Inflammatory macrophage (primary cell): ENCODE measurements at places on chromosomes 7 and 10.

DNA sequence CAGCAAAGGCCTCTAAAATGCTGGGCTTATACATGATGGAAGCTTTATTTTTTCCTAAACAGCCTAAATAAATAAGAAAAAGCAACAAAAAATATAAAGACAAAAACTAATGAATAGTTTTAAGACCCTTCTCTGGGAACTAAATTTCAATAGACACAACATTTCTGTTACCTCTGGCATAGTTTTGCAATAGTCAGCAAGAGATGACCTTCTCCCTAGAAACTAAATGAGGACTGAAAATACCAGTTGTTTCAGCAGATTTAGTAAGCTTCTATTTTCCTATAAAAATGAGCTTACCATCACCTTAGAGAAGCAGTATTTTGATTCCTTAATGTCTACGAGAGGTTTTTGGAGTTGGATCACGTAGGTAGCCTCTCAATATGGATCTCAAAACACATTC lies 471.4 kb upstream of the NRP1 start:
- no peak for DNase-seq

DNA sequence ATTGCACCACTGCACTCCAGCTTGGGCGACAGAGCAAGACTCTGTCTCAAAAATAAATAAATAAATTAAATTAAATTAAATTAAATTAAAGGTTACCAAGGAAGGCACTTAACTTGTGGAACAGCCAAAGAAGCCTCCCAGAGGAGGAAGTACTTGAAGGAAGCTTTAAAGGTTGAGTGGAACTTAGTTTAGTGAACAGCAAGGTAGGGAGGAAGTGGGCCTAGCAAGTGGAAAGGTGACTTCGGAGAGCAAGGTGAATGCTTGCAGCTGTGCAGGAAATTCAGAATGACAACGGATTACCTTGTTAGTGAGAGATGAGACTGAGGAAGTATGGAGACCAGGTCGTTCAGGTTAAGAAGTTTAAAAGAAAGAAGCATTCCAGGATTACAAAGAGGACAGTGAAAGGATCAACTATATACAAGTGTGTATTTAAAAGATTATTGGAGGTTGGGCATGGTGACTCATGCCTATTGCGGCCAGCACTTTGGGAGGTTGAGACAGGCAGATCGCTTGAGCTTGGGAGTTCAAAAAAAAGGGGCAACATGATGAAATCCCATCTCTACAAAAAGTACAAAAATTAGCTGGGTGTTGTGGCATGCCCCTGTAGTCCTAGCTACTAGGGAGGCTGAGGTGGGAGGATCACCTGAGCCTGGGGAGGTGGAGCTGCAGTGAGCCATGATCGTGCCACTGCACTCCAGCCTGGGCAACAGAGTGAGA lies 12.8 kb upstream of the RPEL1 start:
- no peak for DNase-seq

DNA sequence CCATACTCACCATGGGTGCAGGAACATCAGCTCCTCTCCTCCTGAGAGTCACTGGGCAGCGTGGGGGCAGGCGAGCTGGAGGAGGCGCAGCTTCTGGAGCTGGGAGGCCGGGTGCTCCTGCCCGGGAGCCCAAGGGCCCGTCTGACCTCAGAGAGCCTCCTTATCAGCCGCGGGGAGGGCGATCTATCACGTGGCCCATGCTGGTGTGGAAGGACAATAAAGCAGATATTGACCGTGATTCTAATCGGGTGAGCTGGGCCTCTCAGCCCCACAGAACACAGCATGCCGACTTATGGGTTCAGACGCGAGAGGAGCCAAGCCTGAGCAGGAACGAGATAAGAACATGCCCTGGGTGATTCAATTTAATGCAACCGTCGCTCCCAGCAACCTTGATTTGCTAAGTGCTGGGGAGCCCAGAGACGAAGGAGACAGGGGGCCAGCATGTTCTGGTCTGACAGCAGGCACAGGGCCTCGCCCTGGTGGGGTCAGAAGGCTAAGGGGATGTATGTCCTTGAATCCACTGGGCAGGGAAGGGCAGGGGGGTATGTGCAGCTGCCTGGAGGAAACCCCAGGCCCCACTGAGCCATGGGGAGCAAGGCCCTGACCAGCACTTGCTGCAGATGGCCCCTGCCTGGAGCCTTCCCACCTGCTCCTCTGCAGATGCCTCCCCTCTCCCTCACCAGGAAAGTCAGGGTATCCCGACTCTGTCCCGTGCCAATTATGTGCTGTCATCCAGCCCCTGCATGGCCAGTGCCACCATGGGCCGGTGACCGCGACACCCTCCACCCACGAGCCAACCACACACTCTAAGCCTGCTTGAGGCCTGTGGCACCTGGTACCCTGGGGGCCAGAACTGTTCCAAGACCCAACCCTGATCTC lies 95.3 kb upstream of the RET start:
- DNase-seq: no peak

- DNase-seq: peak; percentile 15
Measured at GRCh38 chr7:44846816-44847508, 925 bp downstream of the H2AZ2 start.

- no peak for DNase-seq
Measured at GRCh38 chr7:96740130-96740529, 30.5 kb upstream of the SEM1 start.

GRCh38 chr7:106598663-106599342 lies 62.2 kb downstream of the CCDC71L start:
- DNase-seq: peak; percentile 94

- DNase-seq: peak; percentile 10
Measured at GRCh38 chr10:99370993-99371392, 41.8 kb downstream of the CNNM1 start.

GRCh38 chr7:86747698-86748097 lies 104.0 kb downstream of the GRM3 start:
- no peak for DNase-seq

DNA sequence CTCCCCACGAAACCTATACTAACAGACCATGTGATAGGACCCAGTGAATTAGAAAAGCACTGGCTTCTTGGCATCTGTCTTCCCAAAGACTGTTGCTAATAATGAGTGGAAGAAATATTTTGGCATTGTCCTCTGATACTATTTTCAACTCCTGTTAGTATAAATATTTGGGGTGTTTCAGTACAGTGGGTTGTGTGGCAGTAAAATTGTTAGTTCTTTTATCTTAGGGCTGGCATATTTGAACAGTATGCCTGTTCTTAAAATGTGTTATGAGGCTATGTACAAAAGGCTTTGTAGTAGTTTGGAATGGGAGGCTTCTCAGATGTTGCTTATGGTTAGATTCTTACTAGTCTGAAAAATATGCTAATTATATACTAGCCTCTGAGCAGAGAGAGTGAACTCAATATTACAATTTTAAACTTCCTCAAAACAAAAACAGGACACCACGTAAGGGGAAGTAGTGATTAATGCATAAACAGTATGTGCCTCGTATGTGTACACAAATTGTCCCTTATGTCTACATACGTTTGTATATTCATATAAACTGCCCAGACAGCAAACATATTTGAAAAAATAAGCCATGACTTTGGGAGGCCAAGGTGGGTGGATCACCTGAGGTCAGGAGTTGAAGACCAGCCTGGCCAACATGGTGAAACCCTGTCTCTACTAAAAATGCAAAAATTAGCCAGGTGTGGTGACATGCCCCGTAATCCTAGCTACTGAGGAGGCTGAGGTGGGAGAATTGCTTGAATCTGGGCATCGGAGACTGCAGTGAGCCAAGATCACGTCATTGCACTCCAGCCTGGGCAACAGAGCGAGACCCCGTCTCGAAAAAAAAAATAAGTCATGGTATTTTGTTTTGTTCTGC lies 115.4 kb downstream of the ARID5B start:
- DNase-seq: peak; percentile 87

GRCh38 chr10:4329225-4329624 lies 496.8 kb upstream of the AKR1E2 start:
- no peak for DNase-seq

DNA sequence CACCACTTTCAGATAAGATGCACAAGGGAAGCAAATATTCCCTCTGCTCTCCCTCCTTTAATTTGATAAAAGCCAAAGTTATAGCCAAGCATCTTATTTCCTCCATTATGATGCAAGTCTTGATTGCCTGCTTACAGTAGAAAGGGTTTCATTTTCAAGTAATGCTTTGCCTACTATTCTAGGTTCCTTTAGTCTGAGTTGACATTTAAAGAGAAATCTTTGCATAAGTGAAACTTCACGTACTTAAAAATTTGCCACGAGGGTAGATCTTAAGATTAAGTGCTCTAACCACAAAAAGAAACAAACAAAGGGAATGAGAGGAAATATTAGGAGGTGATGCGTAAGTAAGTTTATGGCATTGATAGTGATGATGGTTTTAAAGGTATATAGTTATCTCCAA lies 78.1 kb upstream of the VWDE start:
- no peak for DNase-seq

DNA sequence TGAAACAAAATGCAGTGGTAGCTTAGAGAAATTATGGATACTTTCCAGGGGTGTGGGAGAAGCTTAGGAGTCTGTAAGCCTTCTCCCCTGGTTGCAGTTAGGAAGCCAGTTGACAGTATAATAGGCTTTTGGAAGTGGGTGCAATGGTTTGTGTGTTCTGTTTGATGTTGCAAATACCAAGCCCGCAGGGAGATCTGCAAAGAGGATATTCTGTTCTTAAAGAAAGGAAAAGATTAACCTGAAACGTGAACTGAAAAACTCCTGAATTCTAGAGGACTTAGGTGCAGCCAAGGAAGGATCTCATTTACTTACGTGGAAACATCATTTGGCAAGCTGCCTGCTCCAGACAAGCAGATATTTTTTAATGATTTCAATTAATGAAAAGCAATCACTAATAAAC lies 496.6 kb downstream of the AUTS2 start:
- DNase-seq: no peak

DNA sequence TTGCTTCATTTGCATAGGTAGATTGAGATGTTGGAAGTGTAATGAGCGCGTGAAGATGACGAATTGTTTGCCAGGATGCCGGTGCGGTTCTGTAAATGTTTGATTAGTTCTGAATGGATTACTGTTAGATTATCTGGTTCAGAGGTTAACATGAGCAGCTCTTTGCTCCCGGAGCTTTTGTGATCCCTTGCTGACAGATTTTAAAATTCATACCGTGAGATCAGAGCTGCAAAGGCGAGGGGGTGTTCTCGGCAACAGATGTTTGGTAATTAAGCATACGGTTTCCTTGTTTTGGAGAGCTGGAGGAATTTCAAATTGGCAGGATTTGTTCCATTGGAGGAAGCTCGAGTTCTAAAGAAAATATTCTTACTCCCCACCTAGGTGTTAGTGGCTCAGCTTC lies 237.8 kb upstream of the GPR26 start:
- DNase-seq: no peak

DNA sequence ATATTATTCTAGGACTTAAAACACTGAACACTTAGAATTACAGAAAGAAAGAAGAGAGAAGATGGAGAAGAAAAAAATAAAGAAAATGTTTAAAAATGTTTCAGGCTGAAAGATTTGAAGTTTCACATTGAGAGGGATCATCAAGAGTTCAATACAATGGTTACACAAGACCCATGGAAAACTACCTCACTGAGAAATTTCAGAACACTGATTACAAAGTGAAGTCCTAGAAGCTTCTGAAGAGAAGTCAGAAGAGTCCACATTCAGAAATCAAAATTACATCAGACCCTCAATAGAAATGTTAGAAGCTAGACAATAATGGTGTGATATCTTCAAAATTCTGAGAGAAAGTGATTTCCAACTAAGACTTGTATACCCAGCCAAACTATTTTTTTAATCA lies 196.1 kb downstream of the MACC1 start:
- peak; percentile 71 for DNase-seq

DNA sequence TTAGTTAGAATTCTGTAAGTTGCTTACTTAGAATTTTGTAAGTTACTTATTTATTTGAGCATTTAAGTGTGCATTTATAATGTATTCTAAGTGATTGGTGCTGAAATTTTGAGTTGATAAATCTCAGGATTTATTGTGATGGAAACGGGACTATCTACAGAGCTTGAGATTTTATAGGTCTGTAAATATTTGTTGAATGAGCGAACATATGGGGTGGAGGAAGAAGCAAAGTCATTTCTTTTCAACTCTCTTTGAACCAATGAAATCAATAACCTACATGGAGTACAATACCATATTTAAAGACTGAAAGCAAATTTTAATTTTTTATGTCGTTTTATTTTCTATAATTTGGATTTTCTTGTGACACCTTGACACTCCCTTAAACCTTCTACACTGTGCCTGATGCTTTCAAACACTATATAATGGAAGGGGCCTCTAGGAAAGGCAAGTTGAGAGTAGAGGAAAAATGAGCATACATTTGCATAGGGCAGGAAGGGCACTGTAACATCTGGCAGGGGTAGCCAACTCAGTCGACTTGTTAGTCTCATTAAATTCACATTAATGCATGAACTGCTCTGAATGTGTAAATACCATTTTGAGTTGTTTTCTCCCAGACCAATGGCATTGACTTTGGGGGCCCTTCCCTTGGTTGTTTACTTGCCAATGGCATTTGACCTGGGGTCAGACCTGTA lies 204.2 kb downstream of the DYNC1I1 start:
- DNase-seq: no peak

- peak; percentile 53 for DNase-seq
Measured at GRCh38 chr7:45923290-45923689, 2.2 kb upstream of the IGFBP3 start.

DNA sequence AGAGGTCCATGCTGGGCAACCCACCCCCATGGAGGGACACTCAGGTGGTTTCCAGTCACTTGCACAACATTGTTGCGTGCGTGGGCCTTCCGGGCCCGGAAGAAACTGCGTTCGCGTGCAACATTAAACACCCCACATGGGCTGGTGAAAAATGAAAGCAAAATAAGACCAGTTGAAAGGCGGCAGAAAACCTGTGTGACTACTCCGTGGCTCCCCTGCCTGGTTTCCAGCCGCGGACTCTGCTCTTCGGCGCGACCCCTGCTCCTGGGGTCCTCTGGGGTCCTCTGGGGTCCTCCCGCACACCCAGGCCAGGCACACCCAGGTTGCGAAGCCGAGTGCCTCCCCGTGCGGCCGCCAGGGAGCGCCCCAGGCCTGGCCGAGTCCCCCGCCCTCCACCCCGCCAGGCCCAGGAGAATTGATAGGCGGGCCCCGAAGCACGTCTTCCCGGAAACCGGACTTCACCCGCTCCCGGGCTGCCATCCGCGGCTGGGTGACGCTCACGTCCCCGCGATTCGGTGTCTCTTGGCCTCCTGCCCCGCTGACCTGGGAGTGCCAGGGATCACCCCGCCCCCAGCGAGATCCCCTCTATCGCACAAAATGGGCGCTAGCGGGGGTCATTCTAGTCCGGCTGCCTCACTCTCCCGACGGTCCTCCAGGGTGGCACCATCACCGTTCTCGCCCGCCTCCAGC lies 1.9 kb upstream of the SH2D4B start:
- DNase-seq: peak; percentile 79
